Thoracic aorta (tissue), 2 donors: ENCODE measurements at places on chromosomes 1 and 21.

GRCh38 chr1:211750599-211750998, 75.2 kb upstream of the NEK2 start:
- DNase-seq = no peak

GRCh38 chr1:51973587-51974474, 16.7 kb downstream of the RAB3B start:
- no peak for DNase-seq

DNA sequence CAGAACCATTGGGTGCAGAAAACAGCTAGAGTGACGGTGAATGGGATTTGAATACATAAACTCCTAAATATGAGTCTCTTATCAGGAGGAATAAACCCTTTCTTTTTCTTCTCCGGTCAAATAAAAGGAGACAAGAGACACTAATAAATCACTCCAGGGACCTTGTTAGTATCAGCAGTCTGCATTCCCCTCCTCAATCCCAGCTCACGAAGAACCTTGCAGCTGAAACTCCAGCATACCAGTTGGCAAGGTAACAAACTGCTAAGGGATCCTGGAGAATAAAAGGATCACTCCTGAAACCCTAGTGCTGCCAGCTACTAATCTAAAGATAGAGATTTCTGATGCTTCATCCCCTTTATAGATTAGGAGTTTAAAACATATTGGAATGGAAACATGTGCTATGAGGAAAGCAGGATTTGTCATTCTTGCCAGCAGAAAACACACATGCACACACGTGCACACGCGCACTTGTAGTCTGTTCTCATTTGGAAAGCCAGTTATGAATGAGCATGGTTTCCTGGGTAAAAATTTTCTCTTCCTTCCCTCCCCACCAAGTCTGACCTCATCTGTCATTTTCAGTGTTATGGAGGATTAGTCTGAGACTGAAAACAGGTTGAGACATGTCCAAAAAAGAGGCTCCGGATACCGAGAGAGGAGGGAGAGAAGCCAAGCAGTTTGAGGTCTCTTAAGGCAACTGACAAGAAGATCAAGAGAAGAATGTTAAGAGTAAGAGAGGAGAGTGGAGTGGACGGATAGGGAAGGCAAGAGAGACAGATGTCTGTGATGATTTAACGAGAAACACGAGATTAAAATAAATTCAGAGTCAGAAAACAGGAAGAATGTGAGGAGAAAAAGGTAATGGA, 10.9 kb downstream of the IER5 start:
- no peak for DNase-seq

- DNase-seq = no peak
Measured at GRCh38 chr1:53625766-53626520, 113.0 kb downstream of the GLIS1 start.

DNA sequence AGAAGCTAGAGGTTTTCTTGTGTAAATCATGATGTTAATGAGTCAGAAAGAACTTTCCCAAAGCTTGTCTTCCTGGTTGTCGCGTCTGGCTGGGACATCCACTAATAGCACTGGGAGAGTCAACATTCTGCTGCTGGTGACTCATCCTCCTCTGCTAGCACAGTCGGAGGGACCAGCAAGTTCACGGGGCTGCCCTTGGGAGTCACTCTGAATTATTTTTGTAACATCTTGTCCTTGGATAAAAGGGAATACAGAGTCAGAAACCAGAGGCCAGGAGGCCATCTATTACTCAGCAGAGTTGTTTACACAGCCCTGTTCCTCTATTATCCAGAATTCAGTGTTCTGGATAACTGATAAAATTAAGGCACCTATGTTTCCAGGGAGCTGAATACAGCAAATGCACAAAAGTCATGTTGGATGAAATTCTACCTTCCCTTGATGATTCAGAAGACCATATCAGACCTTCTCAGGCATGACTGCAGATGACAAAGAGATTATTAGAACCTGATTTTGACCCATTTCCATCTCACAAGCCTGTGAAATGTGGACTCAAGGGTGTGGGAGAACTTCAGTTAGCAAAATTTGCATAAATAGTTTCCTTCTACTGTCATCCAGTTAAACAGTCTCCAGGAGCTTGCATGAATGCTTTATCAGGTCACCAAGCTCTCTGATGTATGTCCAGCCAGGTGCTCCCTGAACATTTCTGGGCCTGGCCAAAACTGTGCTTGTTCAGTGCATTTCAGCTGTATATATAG, 68.1 kb downstream of the JAK1 start:
- peak; percentile 89 for DNase-seq

DNA sequence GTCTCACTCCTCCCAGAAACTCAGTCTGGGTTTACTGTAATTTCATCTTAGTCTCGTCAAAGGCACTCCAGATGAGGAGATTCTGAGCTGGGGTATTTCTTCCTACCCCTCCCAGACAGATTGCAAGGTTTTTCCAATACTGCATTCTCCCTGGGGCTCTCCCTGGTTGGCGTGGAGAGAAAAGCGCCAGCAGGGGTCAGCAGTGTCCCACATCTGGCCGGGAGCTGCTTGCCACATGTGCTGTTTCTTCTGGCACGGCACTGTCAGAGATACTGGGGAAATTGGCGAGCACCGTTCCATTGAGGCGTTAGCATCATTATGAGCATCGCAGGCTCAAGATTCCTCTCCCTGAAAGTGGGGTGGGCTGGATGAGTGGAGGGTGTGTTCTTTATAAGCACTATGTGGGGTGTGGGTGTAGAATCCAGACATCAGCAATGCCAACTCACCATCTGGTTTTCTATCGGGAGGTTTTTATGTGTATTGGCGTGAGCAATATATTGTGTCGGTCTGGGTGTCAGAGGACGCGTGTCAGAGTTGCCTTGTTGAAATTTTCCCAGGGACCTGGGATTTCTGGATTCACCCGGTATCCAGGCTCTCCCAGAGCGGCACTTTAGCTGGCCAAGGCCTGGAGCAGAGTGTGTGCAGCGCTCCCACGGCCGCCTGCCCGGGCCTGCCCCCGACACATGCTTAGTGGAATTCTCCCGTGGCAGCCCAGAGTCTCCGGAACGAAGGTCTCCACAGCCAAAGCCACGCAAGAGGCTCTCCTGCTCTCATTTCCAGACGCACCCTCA, 8.0 kb upstream of the NAV1 start:
- no peak for DNase-seq

- DNase-seq = no peak
Measured at GRCh38 chr1:228408869-228409805, 2.5 kb upstream of the TRIM11 start.

DNA sequence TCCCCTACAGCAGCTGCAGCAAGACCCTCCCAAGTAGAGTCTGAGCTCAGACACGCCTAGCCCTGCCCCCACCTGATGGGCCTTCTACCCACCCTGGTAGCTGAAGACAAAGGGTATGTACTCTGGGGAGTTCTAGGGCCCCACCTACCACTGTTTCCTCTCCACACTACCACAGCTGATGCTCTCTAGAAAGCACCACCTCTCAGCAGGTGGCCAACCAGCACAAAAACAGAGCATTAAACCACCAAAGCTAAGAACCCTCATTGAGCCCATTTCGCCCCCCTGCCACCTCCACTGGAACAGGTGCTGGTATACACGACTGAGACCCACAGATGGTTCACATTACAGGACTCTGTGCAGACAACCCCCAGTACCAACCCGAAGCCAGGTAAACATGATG, 258.9 kb downstream of the SETD4 start:
- DNase-seq = no peak

- DNase-seq = no peak
Measured at GRCh38 chr21:35113064-35113463, 64.0 kb upstream of the RUNX1 start.

DNA sequence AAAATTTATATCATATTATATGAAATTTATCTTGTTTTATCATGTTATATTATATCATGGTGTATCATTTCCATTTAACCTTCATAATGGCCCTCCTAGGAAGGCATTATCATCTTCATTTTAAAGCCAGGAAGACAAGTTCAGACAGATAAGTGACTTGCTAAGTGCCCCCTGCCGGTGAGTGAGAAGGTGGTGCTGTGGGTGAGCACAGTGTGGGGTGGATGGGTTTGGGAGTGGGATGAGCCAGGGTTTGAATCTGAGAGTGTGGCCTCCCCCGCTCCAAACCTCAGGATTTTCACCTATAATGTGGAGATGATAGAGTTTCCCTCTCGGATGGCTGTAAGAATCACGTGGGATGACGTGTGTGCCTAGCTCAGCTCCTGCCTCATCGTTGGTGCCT, 108.7 kb upstream of the IGSF21 start:
- DNase-seq = no peak

- DNase-seq = no peak
Measured at GRCh38 chr1:54565113-54565501, 17.1 kb downstream of the ACOT11 start.

GRCh38 chr1:27416387-27417111, 24.1 kb downstream of the GPR3 start:
- DNase-seq = no peak

DNA sequence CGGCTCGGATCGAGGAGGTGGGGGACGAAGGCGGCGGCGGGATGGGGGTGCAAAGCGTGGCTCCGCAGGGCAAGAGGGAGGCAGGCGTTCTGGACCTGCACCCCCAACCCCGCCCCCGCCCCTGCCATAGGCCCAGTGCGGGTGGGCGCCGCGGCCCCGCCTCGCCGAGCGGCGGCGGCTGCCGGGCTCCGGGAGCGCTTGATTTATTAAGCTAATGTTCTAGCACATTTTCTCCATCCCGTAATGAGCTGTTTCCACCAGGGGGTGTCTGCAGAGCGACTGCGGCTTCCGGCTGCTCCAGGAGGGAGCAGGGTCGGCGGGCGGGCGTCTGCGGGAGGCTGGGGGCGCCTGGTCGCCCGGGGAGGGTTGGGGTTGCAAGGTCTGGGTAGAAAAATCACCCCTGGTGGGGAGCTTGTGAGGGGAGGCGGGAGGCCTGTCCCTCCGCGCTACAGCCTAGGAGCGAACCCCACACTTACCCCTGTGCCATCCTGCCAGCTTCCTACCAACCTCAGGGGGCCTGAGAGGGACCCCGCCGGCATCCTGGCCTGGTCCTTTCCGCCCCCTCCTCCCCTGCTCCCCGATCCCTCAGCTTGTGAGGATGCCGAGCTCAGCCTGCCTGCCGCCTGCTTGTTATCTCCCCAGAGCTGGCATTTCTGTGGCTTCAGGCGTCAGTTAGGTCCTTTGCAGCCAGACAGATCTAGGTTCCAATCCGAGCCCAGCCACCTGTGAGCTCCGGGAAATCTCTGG, 48.5 kb upstream of the ACOT11 start:
- no peak for DNase-seq

GRCh38 chr1:160432371-160432786, 32.0 kb downstream of the VANGL2 start:
- DNase-seq = no peak

GRCh38 chr1:9009438-9010370, 16.5 kb downstream of the SLC2A7 start:
- no peak for DNase-seq

- no peak for DNase-seq
Measured at GRCh38 chr1:75768016-75768415, 18.0 kb upstream of the RABGGTB start.

- no peak for DNase-seq
Measured at GRCh38 chr1:204730826-204731459, 45.4 kb upstream of the LRRN2 start.

DNA sequence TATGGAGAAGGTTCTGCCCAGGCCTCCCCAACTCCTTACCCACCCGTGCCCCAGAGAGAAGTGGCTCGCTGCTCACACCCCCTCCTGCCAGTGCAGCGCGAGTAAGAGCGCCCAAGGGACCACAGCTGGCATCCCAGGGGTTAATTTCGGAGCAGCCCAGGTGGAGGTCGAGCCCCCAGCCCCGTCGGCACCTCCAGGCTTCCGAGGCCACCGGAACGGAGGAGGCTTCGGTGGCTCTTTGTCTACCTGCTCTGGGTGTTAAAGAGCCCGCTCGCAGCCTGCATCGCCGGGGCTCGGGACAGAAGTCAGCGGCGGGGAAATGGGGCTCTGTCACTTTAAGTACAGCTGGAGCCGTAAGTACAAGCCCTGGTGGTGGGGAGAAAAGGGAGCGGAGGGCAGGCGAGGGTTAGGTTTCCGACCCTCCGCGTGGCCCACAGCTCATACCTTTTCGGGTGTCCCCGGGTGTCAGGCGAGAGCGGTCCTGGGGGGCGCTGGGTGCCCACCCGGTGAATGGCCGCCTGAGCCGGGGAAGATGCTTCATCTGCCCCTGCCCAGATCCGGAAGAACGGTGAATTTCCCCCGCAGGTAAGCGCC, 89.4 kb upstream of the IPO9 start:
- no peak for DNase-seq

GRCh38 chr21:43016728-43017127, 42.4 kb downstream of the PKNOX1 start:
- DNase-seq = no peak

GRCh38 chr1:14363707-14364413, 234.6 kb upstream of the KAZN start:
- DNase-seq = no peak

DNA sequence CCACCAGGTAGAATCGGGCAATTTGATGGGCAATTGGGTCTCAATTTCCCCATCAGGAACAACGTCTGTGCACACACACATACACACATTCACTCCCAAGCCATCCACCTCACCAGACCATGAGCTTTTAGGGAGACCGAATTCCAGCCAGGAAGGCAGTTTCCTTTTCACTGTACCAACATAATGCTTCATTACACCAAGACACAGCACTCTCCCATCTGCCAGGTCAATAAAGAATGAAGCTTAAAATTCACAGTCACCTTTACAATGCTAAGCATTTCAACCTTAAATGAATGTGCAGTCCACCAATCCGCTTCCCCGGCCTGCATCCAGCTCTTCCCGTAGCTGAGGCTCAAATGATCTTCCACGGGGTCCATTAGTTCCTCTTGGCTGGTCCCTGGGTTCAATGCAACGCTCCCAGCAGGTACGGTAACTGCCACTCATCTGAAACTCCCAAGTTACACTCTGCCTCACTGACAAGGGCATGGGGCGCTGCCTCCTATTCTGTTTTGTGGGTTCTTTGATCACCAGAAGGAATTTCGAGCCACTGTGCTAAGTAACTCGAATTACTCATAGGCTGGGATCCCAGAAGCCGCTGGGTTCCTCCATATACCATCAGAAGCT, 105.0 kb downstream of the SIM2 start:
- no peak for DNase-seq

DNA sequence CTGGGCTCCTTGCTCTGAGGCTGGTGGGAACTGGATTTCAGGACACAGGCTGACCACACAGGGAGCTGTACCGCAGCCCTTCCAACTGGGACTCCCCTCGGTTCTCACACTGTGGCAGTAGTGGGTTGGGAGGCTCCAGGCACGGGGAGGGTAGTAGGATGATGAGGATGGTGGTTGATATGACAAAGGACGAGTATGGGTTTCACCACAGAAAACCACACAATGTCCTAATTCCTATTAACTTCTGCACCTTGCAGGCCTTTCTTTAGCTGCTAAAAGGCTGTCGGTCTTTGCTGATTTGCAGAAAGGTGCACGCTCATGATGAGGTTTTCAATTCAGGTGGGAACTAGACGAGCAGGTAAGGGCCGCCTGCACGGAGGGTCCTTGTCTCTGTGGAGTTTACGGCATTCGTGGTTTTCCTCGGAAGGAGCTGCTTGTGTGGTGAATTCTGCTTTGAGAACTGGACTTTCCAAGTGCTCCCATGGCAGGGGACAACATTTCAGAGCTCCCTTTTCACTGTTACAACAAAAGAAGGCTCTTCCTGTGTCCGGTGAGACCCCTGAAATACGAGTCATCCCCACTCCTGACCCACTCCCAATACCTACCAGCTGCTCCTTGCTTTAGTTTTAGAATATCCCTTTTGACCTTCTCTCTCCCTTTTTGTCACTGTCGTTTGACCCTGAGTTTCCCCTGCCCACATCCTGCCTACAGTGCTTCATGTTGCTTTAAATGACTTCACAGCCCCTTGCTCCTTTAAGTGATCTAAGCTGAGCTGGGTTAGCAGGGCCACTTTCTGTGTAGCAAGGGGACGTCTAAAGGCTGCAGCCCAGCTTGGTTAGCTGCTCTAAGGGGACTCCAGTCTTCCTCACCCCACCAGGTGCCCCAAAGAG, 125.1 kb downstream of the MRPS6 start:
- DNase-seq = no peak

GRCh38 chr1:32307324-32307723, 15.4 kb downstream of the HDAC1 start:
- no peak for DNase-seq
